ENCODE measurements at places on chromosomes 7 and 10.
A peak's percentile ranks its signal among the peaks of the same experiment; 100 is the strongest.

DNA sequence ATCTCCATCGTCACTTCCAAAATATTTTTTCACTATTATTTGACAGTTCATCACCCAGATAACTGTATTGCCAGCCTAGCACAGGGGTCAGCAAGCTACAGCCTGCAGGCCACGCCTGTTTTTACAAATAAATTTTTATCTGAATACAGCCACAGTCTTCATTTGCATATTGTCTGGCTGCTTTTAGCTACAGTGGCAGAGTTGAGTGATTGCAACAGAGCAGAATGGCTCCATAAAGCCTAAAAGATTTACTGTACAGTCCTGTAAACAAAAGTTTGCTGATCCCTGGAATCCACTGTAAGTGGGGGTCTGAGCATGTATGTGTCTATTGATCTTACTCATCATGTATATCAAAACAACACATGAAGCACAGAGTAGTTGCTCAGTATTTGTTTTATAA lies 45.9 kb upstream of the GNAI1 start:
- DNase-seq = no peak

DNA sequence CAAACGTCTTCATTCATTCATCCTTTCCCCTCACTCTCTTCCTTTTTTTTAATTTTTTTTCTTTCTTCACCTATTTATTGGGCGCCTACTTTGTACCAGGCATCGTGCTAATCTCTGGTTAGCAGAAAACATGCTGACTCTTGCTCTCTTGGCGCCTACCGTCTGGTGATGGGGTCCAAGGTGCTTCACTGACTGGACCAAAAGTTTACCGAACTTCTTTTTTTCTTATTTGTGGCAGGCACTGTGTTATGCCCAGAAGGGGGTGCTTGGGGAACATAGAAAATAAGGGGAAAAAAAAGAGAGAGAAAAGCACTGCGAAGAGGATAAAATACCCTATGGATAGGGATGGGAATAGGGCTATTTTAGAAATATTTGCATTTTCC lies 505 bp upstream of the FAM204A start:
- DNase-seq = no peak

GRCh38 chr7:125195156-125195555 lies 265.5 kb upstream of the POT1 start:
- no peak for DNase-seq

- no peak for DNase-seq
These were observed 58.0 kb downstream of the ANKIB1 start for GRCh38 chr7:92303761-92304160.

DNA sequence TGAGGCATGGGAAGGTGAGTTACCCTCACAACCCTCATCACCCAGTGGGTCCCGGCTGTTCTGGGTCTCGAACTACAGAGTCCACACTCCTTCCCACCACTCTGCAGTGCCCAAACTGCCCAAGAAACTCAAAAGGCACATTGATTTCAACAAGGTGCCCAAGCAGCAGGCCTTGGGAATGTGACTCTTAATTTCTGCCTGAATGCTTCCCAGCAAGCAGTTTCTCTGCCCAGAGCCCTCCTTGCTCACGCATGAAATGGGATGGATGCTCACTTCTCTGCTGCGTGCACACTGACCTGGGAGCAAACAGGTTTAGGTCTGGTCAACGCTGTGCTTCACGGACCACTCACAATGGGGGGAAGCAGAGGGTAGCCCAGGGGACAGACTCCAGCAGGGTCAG lies 77.9 kb downstream of the GRB10 start:
- no peak for DNase-seq

GRCh38 chr10:93346694-93347093 lies 135.4 kb downstream of the MYOF start:
- no peak for DNase-seq

DNA sequence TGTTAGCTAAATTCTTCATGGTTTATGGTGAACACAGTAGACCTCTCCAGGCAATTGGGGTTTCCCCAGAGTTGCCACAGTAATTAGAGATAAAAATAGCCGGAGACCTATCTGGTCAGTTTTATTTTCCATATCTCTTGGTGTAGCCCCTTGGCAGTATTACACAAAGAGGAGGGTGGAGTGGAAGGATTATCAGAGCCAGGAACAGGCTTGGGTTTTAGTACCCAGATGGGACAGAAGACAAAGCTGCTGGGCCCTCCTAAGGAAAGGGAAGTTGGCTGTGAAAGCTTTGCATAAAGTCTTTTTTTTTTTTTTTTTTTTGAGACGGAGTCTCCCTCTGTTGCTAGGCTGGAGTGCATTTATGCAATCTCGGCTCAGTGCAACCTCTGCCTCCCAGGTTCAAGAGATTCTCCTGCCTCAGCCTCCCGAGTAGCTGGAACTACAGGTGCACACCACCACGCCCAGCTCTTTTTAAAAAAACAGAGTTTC lies 9.7 kb downstream of the ZSCAN21 start:
- DNase-seq = no peak

- no peak for DNase-seq
These were observed 31.8 kb downstream of the DOCK1 start for GRCh38 chr10:126937026-126937425.

GRCh38 chr7:6020371-6021286 lies 10.5 kb upstream of the ANKRD61 start:
- DNase-seq = no peak

DNA sequence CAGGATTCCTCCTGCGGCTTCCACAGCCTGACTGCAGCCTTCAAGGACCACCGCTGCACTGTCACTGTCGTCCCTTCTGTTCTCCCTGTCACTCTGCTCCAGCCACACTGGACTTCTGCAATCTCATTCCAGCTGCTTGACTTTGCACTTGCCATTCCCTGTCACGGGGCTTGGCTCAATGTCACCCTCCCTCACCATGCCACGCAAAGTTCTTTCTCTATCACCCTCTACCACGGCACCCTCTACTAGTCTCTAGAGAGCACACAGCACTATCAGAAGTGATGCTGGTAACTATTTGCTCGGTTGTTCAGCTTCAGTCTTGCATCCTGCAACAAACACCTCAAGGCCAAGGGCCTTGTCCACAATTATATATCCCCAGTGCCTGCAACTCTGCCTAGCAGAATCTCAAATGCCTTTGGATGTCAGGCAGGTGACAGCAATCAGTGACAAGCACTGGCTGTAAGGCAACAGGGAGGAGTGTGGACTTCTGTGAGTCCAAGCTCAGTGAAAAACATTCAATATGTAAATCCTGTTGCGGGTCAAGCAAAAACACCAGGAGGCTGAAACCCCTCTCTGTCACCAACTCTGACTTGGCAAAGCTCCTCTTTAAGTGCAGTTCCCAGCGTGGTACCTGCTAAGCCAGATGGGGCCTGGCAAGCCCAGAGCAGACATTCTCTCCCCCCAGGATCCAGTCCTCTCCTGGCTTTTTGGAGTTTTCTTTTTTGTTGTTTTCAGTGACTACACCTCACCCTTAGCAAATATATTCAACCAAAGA lies 259.9 kb downstream of the FGFR2 start:
- no peak for DNase-seq

DNA sequence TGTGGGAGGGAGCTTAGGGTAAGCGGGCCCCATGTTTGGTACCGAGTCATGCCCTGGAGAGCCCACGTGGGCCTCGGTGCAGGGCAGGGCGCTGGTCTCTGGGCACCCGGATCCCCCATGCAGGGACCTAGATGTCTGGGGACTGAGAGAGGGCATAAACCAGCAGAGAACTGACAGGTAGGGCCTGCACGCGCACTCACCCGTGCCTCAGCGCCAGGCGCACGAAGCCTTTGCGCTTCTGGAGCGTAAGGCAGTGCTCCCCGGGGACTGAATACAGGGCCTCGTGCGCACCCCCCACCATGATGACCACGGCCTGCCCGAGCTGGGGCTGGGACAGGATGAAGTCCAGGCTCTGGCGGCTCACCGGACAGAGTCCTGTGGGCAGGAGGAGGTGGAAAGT lies 2.8 kb downstream of the MOGAT3 start:
- DNase-seq = no peak

DNA sequence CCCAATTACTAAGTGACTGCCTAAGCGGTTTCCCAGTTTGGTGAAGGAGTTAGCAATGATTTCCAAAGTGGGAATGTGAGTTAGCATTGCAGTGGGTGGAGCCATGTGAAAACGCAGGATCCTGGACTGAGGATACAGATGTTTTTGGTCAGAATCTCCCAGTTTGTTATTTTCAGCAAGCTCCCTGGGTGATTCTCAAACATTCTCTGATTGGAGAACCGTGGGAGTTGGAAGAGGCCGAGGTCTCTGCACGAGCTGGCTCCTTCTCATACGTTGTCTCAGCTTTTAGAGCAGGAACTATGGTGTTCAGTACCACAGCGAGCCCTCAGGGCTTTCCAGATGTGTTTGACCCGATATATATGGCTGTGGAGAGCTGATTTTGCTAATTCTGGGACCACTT lies 396.5 kb upstream of the NPVF start:
- DNase-seq = no peak

GRCh38 chr7:138980563-138981291 lies 462 bp downstream of the KIAA1549 start:
- DNase-seq = no peak

DNA sequence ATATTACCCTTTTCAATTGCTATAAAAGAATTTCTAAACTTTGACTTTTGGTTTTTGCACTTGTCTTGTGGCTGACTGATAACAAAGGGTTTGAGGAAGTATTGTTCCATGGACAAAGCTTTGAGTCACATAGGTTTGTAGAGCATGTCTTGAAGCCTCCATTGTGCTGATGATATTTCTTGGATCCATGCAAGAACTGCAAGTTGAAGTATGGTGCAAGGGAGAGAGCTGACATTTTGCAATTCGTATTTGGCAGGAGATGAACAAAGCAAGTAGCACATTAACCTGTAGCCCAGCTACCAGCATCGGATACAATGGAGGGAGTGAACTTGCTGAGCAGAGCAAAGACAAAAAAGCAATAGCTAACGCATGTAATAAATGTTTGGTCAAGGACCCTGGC lies 23.4 kb downstream of the MGAM2 start:
- DNase-seq = no peak

DNA sequence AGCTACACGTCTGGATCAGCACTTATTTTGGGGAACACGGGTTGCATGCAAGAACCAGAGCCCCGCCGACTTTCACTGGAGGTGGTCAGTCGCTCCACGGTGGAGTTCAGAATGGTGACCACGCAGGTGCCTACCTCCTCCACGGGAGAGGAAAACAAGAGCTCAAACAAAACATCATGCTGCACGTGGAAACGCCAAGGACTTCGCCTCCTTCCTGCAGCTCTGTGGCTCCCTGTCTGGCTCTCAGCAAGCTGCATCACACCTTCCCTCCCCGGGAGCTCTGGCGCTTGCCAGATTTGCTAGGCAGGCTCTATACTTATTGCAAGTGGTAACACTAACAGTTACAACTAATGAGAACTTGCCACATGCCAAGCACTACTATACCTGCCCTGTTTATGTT lies 26.0 kb downstream of the GSDME start:
- DNase-seq = no peak

GRCh38 chr10:62454687-62455397 lies 80.7 kb downstream of the ZNF365 start:
- peak; percentile 79 for DNase-seq

DNA sequence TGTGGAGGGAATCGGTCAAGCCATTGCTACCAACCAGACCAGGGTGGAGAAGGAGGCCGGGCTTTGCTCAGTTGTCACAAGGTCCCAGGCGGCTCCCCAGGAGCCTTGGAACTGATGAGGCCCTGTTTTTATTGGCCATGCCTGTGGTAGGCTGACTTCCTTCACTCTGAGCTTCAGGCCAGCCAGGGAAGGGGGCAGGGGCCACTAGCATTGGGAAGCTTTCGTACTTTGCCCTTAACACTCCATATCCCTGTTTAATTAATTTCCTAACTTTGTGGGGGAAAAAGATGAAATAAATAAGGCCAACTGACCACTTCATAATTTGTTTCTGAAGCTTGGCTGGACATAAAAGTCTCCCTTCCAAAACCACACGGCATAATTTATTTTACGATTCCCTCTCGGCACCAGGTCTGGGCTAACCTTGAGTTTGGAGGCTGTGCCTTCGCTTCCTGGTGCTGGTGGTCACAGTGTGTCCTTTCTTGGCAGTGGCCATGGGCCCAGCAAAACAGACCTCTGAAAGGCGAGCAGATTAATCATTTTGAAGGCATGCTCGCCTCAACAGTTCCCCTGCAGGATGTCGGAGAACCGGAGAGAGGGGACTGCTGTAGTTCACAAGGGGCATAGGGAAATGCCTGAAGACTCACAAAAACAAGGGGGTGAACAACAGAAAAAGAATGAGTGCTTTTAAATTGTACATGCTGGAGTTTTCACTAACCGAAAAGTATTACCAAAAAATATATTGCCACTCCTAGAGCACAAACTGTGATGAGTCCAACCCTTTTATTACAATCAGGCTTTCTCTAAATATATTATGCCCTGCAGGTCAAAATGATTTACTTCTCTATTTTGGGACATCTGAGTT lies 966.0 kb downstream of the LRMDA start:
- no peak for DNase-seq

GRCh38 chr7:94739180-94739579 lies 83.2 kb upstream of the SGCE start:
- no peak for DNase-seq

DNA sequence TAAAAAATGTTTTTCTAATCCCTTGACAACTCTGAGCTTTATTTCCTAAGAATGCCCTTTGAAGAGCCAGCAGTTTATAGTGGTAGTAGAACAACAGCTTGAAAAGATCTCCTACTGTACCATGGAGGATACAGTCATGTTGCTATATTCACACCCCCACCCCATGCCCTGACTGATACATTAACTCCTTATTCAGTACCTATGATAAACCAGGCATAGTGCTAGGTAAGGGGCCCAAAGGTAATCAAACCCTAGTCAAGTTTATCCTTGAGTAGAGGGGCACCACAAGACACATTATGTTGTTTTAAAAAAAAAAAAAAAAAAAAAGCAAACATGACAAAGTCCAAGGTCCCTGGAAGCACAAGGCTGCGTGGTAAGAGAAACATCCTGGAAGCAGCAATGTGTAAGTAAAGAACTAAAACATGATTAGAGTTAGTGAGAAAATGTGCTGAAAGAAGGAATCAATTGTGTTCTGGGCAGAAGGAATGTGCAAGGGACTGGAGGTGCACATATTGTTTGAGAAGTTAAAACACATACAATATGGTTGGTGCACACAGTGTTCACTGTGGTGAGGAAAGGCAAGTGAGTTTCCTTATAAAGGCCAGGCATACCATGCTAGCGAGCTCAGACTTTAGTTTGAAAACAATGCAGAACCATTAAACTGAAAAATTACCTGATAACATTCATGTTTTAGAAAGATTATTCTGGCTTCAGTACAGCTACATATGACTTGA lies 51.2 kb downstream of the PDE1C start:
- DNase-seq = no peak

DNA sequence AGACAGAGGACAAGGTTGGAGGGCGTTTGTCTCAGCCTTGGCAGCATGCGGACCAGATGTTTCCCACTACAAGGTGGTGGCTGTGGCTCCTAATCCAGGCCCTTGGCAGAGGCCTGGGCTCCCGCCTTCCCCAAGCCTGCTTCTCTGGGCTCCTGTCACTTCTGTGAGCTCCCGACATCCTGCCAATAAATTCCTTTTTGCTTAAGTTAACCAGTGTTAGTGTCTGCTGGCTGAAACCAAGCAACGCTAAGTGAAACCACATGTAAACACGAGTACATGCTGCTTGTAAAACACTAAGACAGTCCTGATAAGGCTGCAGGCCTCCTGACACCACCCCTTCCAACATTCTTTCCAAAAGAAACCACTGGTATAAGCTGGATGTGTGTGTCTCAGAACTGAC lies 263.6 kb upstream of the ZMIZ1 start:
- peak; percentile 69 for DNase-seq
